ENCODE measurements at places on chromosomes 6 and 20.

GRCh38 chr20:40232756-40233155 lies 456.3 kb downstream of the MAFB start:
- DNase-seq, result no peak

- no peak for DNase-seq
Measured at GRCh38 chr6:110387986-110388385, 27.4 kb downstream of the DDO start.

- DNase-seq, result no peak
Measured at GRCh38 chr6:164014346-164015087, 600.0 kb downstream of the QKI start.

DNA sequence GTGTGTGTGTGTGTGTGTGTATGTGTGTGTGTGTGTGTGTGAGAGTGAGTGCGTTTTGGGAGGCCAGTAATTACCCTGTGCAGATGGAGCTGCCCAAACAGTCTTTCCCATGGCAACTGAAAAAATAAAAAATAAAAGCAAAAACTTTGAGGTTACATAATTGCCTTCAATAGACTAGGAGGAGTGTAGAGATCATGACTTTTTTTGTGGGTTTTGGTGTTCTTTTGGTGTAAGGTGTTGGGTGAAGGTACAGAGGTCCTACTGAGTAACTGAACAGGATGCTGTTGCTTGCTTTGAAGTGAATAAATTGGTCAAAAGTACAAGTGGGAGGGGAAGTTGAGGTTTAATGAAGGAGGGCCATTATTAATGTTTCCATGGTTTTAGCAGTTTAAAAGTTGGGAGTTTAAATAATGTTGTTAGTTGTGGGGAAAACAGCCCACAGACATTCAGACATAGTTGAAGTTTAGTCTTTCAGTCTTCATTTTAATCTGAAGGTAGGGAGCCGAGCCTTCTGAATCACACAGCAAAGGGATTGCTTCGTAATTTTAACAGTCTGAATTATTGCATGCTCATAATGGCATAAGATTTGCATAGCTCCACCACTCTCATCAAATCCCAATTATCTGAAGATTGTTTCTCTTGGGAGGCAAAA lies 251.4 kb downstream of the PRL start:
- DNase-seq, result no peak

GRCh38 chr20:3812259-3812681 lies 8.1 kb upstream of the AP5S1 start:
- no peak for DNase-seq

- no peak for DNase-seq
Measured at GRCh38 chr20:57210054-57210910, 56.2 kb downstream of the BMP7 start.

- DNase-seq, result no peak
Measured at GRCh38 chr6:1903780-1904465, 294.2 kb downstream of the FOXC1 start.

DNA sequence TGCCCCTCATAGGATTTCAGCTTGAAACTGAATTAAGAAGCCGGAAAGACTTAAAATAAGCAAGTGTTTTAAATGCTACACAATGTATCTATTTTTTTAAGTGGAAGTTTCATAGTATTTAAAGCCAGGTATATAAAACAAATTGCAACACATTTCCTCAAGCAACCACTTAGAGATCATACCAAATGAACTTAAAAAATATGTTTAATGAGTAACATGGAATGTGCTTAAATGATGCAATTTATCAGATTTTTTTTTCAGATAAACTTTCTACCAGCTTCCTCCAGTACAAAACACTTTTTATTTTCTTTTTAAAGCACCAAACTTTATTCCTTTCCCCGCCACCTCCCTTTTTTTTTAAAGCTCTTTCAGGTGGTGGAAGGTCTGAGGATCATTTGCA lies 534.3 kb downstream of the BMP2 start:
- no peak for DNase-seq

GRCh38 chr6:45971287-45971686 lies 44.4 kb downstream of the CLIC5 start:
- no peak for DNase-seq

DNA sequence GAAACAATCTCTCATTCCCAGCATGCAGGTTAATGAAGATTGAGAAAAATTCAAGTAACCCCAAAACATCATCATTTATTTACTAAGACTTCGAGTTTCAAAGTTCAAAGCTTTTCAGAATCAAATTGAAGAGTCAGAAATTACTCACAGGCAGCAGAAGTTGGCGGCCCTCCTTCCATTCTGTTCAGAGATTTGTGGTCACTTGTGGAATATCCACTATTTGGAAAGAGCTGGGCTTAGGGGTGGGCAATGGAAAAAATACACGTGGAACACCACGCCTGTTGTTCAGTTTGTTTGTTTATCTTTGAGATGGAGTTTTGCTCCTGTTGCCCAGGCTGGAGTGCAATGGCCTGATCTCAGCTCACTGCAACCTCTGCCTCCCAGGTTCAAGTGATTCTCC lies 108.6 kb upstream of the NAA20 start:
- no peak for DNase-seq

DNA sequence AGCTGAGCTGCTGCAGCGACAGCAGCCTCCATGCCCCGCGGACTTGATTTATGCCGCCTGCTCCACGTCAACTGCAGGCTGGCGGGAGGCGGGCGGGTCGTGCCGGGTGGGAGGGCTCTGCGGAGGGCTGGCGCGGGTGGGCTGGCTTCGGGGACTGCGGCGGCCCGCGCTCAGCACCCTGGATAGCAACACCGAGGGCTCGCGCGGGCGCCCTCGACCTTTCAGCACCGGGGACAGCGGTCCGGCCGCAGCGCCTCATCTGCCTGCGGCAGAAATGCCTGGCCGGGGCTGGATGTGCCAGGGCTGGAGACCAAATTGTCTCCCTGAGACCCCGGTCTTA lies 792 bp downstream of the SNAP25 start:
- peak; percentile 50 for DNase-seq

DNA sequence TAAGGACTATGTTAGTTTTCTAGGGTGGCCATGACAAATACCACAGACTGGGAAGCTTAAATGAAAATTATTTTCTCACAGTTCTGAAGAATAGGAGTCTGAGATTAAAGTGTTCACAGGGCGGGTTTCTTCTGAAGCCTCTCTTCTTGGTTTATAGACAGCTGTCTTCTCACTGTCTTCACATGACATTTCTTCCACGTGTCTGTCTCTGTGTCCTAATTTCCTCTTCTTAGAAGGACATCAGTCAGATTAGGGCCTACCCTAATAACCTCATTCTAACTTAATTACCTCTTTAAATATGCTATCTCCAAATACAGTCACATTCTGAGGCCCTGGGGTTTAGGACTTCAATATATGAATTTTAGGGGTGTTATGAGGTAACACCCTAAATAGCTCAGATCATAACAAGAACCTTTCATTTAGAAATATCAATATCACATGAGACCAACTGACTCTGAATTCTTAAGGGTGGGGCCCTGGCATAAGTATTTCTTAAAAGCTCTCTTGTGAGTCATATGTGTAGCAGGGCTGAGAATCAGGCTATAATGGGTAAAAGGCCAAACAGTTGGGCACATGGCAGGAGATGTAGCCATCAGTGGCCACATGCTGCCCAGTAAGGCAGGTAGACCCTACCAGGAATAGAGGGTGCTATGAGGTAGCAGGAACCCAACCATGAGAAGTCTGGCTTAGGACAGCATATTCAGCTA lies 62.0 kb upstream of the TENT5A start:
- no peak for DNase-seq

DNA sequence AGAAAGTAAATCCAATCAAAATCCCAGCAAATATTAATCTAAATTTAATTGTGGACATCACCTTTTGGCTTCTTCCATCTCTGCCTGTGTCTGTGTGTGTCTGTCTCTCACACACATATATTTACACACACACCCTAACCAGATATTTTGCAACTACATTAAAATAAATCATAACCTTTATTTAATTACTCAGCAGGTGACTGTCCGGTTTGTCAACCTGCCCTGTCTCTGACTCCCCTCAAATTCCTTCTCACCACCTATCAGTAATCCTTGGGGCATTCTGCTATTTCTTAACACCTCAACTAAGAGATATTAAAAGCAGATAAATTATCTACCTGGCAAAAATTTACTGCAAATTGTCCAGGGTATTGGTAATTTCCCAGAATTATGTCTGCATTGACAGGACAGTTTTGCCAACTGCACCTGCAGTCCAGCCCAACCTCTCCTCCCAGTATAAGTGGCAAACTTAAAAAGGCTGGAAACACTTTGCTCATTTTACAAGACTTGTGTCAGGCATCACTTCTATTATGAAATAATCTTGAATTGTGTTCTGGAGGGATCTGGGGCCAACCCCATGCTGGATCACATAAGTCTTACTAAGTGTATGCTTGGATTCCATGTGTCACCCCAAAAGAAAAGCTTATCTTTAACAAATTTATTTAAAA lies 216.1 kb downstream of the GMDS start:
- DNase-seq, result no peak

DNA sequence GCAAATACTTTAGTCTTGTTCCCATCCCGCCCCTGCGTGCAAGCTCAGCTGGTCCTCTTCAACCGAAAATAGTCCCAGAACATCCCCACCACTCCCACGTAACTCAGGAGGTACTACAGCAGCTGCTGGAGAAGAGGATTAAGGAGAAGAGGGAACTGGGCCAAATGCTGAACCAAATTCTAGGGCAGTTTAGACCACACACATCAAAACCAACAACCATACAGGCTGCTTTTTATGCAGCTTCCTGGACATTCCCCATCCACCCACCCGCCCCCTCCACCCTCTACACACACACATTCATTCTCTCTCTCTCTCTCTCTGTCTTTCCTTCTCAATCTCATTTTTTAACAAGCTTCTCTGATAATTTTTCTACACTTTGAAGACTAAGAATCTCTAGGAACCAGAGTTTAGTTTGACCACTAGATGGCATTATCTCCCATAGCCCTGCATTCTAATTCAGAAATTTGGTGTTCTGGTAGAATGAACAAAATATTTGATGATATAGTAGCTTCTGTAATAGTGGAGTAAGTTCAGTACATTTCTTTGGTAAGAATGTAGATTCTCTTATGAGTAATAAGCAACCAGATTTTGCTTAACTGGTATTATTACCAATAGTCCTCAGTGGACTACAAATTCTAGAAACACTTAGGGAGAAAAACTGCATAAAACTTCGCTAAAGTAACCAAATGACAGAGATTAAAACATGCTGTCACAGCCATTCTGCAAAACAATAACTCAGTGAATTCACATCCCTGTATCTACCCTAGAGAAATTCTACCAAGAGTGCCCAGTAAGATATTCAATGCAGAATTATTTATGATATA lies 52.1 kb upstream of the BEND6 start:
- DNase-seq, result peak; percentile 79

DNA sequence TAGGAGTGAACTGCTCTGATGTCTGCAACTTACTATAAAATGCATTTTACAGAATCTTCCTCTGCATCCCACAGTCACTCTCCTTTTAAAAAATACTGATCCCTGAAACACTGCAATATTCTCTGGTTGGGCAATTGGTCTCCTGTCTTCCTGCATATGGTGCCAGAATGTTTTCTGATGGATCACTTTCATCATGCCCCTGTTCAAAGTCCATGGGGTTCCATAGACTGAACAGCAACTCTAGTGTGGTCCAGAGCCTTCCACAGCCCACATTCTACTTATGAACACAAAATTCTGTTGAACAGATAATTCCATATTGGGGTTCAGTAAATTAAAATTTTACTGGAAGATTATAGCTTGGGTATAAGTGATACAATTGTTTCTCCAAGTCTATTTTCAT lies 11.0 kb downstream of the GSTA2 start:
- DNase-seq, result no peak

GRCh38 chr6:36290668-36291620 lies 21.1 kb downstream of the PNPLA1 start:
- no peak for DNase-seq

GRCh38 chr6:79617518-79617941 lies 13.6 kb upstream of the SH3BGRL2 start:
- DNase-seq, result no peak

- no peak for DNase-seq
Measured at GRCh38 chr6:71015392-71015791, 58.5 kb upstream of the B3GAT2 start.

GRCh38 chr20:3727401-3728021 lies 5.0 kb upstream of the HSPA12B start:
- DNase-seq, result no peak

GRCh38 chr6:16669227-16669626 lies 92.0 kb downstream of the ATXN1 start:
- no peak for DNase-seq

DNA sequence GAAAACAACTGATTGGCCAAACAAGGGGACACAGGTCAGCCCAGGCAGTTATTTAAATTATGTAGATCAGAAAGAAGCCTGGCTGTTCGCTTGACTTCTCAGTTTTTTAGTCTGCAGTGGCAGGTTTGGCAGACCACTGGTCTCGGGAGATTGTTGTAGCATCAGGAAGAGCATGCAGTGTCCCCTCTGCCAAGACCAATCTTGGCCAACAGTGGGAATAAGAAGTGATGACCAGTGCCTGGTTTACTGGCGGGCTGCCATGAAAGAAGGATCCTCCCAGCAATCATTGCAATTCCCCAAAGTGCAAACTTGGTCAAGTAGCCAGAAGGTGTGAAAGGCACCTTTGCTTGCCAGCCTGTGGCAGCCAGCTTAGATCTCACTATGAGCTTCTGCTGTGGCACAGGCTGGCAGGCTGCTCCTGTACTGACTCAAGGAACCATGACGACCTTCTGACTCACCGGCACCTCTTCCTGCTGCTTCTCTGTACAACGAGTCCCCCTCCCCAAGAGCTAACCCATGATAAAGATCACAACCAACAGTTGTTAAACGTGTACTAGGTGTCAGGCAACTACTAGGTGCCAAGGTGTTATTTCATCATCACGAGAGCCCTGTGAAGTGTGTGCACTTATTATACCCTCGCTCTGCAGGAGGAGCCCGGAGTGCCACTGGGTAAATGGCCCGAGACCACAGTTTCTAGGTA lies 76.8 kb upstream of the DUSP22 start:
- DNase-seq, result no peak

DNA sequence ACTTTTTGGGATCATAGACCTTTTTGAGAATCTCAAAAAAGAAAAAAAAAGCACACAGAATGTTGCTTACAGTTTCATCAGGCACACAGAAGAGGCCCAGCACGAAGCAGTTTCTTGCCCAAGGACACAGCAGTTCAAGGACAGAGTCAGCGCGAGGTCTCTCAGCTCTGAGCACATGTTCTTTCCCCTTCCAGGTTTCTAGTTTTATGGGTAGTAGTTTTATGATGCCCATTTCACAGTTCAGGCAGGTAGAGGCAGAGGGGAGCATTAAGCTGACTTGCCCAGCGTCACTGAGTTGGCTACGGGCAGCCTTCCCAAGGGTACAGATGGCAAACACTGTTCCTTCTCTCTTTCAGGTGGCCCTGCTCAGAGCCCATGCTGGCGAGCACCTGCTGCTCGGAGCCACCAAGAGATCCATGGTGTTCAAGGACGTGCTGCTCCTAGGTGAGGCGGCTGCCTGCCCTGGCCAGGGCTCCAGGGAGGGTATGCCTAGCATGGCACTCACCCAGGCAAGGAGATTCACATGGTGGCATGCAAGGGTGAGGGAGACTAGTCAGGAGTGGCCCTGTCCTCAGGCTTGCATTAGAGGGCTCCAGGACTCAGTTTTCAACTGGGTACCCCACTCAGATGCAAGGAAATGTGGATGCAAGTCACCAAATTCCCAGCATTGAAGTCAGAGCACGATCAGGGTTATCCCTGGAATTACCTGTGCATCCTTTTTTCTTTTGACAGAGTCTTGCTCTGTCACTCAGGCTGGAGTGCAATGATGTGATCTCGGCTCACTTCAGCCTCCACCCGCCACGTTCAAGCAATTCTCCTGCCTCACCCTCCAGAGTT lies 57.4 kb upstream of the TTPAL start:
- DNase-seq, result no peak

All from cerebellar cortex (tissue), 1 donor.